ENCODE measurements at places on chromosomes 6 and 20. TPM values are rescaled to one million over a fixed set of nuclear protein-coding genes. Genes with fewer than 3 reads are reported as not detected.

Gene PGC
- not detected for total RNA-seq

Gene FERMT1
- total RNA-seq: not detected

Gene BNIP5
- total RNA-seq: not detected

Gene AURKA
- total RNA-seq: 39.2 TPM

Gene TINAG
- not detected for total RNA-seq

Gene NFKBIE
- 13.3 TPM for total RNA-seq

Gene ZNF217
- 18.0 TPM for total RNA-seq

Gene LY6G6D
- not detected for total RNA-seq

Gene GPLD1
- not detected for total RNA-seq

Gene MUC22
- not detected for total RNA-seq

Gene NHLRC1
- 4.2 TPM for total RNA-seq

Gene AKAP12
- 33.0 TPM for total RNA-seq

Gene KCNK16
- total RNA-seq: not detected

Gene PSORS1C1
- total RNA-seq: under 0.01 TPM

Gene SPTLC3
- 0.69 TPM for total RNA-seq

Gene SIRPB1
- not detected for total RNA-seq

Gene SIM1
- total RNA-seq: not detected

Gene LIME1
- 1.4 TPM for total RNA-seq

Gene SAMD3
- total RNA-seq: not detected
